ENCODE measurements at places on chromosomes 12 and 14.

- no peak for DNase-seq
These were observed 176.2 kb upstream of the NOVA1 start for GRCh38 chr14:26773906-26774593.

DNA sequence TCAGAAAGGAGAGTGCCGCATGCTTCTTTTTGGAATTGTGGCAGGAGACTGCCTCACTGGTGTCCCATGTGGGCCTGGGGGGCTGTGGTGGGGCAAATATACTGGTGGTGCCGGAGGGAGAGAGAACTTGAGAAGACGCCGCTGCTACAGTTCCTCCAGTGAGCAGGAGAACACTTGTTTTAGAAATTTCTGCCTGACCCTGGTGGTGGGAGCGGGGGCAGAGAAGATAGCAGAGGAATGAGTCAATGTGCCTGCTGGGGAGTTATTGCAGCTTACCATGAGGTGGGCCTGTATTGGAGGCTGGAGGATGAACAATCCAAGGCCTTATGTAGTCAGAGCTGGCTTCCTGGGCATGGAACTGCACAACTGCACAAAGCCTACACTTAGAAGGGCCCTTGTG is 211.8 kb downstream of the SNAPC1 start:
- peak; percentile 71 for DNase-seq

GRCh38 chr12:19196959-19197630 is 67.6 kb downstream of the PLEKHA5 start:
- no peak for DNase-seq

- no peak for DNase-seq
These were observed 57.4 kb downstream of the FSCB start for GRCh38 chr14:44449680-44450079.

GRCh38 chr12:104846056-104846767 is 111.9 kb downstream of the SLC41A2 start:
- peak; percentile 60 for DNase-seq

DNA sequence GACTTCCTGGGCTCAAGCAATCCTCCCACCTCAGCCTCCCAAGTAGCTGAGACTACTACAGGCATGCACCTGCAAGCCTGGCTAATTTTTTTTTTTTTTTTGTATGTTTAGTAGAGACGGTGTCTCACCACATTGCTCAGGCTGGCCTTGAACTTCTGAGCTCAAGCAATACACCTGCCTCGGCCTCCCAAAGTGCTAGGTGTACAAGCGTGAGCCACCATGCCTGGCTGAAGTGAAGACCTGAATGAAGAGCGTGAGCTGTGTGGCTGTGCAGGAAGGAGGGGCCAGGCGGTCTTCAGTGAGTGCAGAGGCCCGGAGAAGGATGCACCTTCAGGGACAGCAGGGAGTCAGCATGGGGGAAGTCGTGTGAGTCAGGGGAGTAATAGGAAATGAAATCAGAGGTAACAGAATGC is 14.9 kb upstream of the NFKBIA start:
- peak; percentile 53 for DNase-seq

DNA sequence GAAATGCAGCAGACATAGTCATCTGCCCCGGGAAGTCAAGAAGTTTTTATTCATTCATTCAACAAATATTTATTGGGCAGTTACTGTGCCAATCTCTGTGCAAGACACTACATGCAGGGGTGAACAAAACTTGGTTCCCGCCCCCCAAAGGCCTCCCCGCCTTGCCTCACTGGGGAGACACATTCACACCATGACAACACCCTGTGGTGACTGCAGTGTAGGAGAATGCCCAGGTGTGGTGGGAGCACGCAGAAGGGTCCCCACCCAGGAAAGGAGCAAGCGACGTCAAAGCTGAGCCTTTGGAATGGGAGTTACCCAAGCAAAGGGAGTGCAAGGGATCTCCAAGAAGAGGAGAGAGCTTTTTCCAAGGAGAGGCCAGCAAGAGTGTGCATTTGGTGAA is 1.6 kb upstream of the AQP6 start:
- DNase-seq, result no peak

DNA sequence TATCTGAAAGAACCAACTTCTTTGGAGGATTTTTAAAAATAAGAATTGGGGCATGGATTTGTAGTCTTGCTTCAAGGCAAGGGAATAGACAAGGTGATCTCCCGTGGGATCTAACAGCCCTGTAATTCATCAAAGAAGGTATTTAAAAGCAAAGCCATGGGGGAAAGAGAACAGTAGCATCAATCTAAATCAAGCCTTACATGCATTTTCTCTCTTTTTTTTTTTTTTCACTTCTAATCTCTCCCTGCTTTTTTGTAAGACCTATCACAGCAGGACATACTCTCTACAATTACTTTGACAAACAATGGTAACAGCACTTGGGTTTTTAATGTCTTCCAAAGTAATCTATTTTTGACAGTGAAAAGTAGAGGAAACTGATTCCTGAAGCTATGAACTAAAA is 367.9 kb downstream of the PAWR start:
- no peak for DNase-seq

- DNase-seq, result no peak
These were observed 9.8 kb downstream of the ZNF219 start for GRCh38 chr14:21088687-21089086.
